ENCODE measurements at places on chromosomes 2 and 18.

DNA sequence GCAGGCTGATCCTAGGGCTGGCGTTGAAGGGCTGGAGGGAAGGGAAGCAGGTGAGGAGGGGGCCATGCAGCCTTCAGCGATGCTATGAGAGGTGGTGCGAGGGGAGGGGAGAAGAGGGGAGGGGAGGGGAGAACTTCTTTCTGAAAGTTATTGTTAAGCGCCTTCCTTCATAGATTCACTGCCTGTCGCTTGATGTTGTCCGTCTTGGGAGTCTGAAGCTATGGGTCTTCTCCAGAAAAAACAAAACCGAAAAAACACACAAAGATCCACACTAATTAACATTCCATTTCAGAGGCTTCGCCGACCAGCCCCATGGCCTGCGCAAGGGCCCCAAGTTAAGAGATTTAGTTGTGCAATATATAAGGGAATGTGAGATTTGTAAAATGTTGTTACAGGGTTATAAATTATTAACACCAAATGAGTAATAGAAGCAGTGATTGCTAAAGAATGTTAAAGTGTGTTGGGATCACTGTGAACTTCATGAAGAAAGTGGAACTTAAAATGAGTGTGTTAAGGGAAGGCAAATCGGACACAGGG lies 758 bp downstream of the CFAP221 start:
- DNase-seq, result no peak

GRCh38 chr2:239710953-239711861 lies 310.4 kb upstream of the HDAC4 start:
- DNase-seq, result no peak

- DNase-seq, result no peak
These were observed 207.9 kb upstream of the ACVR2A start for GRCh38 chr2:147636886-147637285.

DNA sequence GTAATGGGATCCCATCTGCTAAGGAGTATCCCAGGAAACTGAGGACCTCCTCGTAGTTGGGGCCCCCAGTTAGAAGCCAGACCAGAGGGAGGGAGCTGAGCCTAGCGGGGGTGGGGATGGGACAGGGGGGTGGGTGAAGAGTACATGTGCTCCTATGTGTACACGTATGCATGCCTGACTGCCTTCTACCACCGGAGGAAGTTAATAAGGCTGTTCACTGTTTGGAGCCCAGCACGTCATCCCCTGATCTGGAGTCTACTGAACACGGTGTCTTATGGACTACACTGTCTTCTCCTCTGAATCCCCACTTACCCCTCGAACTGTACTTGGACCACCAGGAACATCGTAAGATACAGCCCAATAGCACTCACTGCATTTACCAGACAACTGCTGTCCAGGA lies 68.5 kb downstream of the SFXN5 start:
- no peak for DNase-seq

DNA sequence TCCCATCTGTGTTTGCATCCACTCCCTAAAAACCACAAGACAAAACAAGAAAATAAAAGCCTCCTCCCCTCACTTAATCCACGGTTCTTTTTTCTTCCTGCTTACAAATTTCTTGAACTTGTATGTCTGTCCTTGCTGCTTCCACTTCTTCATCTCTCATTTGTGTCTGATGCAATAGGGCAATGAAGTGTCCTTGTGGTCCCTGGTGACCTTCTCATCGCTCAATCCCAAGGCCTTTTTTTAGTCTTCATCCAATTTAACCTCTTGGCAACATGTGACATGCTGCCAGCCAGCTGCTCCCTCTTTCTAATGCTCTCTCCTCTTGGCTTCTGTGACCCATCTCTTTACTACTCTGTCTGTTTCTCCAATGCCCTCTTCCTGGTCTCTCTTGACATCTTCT lies 87.6 kb downstream of the SEMA4F start:
- no peak for DNase-seq

- no peak for DNase-seq
These were observed 734 bp downstream of the KCNG2 start for GRCh38 chr18:79798346-79798998.

GRCh38 chr2:122007577-122007976 lies 252.1 kb downstream of the TSN start:
- no peak for DNase-seq

GRCh38 chr18:8358033-8358765 lies 251.0 kb upstream of the RAB12 start:
- DNase-seq, result no peak

DNA sequence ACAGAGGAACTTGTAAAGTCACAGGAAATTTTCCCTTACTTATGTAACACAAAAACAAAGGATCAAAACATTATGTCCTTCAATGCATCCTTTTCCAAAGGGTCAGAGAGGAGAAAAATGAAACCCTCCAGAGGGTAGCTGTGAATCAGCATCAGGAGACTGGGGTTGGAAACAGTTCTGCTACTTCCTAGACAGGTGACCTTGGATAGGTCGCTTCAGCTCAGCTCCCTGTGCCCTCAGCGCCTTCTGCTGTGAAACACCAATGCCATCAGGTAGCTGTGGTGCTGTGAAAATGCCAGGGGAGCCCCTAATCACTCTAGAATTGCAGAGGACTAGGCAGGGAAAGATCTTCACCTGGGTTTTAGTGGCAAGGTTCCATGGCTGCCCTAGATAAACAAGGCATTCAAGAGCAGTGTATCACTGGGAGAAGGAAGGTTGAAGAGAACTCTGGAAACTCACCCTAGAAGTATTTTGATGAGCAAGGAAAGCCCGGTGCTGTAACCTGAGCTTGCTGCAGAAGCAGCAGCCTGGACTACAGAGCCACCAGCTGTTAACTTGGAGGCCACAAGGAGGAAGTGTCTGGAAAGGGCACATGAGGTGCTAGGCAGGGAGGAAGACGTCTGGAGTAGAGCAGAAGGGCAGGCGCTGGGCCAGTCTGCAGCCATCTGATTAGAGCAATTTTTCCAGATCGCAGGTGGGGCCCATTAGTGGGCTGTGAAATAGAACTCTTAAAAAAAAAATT lies 100.7 kb upstream of the MCFD2 start:
- DNase-seq, result no peak

- DNase-seq, result no peak
These were observed 24.7 kb downstream of the STEAP3 start for GRCh38 chr2:119248311-119248710.

DNA sequence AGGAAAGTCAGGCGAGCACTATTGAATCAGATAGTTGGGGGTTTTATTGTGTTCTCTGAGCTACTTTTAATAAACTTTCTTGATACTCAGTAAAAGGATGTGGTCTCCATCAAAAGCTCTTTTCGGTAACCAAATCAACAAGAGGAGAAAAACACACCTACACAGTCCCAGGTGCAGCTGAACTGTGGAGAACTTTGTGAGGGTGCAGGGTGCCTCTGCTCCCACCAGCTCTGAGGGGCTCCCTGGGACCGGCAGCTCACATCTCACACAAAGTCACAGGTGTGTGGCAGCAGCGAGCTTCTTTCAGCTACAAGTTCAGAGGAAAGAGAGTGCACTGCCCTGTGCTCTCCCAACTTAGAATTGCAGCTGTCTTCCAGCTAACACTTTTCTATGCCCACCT lies 650.4 kb downstream of the RNF144A start:
- no peak for DNase-seq

GRCh38 chr18:58359218-58359617 lies 269.7 kb downstream of the ALPK2 start:
- DNase-seq, result no peak

GRCh38 chr18:34729264-34729663 lies 19.2 kb downstream of the DTNA start:
- no peak for DNase-seq

- DNase-seq, result no peak
These were observed 186.0 kb downstream of the DIS3L2 start for GRCh38 chr2:232147440-232148077.

DNA sequence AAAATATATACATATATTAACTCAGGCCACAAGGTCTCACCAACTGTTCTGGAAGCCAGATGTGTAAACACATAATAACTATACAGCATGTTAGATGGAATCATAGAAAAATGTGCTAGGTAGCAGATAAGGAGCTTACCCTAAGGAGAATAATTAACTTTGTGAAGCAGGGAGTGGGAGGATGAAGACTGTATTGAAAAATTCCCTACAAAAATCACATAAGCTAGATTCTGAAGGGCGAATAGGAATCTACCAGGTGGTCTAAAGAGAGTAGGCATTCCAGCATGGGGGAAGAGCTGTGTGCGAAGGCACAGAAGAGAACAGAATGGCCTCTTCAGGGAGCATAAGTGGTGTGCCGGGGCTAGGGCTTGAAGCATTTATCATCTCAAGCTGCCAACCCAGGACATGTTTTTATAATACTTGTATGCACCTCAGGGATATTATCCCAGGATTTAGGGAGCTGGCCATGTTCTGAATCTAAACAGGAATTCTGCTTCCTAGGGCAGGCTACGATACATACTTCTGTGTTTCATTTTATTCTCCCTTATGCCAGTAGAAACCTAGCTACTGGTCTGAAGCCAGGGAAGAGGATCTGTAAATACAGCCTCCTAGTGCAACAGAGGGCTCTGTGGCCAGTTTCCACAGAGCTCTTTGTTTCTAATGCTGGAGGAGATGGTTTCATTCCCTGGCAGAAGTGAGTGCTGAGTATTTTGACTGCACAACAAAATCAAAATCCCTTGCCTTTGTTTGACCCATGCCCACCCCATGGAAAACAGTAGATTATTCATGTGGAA lies 56.7 kb downstream of the NEMP2 start:
- no peak for DNase-seq

GRCh38 chr18:74413836-74414235 lies 43.3 kb downstream of the DIPK1C start:
- DNase-seq, result no peak

DNA sequence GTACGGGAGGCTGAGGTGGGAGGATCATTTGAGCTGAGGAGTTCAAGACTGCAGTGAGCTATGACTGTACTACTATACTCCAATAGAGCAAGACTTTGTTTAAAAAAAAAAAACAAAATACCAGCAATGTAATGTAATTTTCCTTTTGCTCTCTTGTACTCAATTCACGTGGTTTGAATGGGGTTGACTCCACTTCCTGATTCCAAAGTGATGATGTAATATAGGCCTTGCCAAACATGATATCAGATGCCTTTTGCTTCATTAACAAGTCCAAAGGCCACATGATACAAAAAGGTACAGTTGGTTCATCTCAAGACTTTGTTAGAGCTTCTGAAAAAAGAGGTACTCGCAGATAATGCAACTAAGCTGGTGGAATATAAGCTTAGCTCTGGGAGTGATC lies 321.8 kb downstream of the ZEB2 start:
- no peak for DNase-seq

DNA sequence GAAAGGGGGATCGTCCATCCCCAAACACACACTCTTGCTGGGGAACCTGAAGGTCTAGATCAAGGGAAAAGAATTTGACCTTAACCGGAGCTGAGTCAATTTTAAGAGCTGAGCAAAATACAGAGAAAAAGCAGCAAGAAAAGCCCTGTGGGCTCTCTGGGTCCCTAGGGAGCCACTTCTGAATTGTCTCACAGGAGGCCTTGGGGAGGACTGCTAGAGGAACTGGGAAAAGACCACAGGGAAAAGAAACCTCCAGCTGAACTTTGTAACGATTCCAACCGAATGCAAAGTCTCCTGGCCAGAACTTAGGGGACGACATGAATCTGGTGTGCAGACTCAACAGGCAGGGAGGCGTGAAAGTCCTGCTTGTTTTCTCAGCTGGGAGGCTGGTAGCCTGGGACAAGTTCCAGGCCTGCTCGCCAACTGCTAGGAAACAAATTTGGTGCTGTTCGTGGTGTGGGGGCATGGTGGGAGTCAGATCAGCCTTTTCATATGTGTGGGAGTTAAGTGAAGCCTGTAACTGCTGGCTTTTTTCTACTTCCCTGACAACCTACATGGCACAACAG lies 644.6 kb upstream of the CNTNAP5 start:
- no peak for DNase-seq

GRCh38 chr2:48113767-48114166 lies 207.5 kb upstream of the FBXO11 start:
- DNase-seq, result no peak

- no peak for DNase-seq
These were observed at the start of gene DNER for GRCh38 chr2:229714080-229714735. Gene DNER (minus strand): TSS chr2:229714555. CDS start chr2:229714423, 132 bp downstream.

- DNase-seq, result no peak
These were observed 9.4 kb downstream of the BCL11A start for GRCh38 chr2:60544062-60544461.

DNA sequence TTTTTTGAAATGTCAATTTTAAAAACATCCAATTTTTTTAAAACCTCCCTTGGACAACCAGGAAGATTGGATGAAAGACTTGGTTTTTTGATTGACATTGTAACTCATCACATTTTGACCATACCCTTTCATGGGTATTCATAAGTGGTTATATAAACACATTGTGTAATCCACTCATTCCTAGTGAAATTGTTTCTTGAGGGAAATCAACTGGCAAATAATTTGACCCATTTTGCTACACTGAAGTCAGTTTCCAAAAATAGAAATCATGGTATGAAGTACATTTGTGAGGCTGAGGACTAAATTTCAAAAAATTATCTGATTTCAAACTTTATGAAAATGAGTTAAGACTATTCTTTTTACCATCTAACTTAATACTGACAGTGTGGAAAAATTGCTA lies 31.5 kb downstream of the FBXO48 start:
- DNase-seq, result no peak

DNA sequence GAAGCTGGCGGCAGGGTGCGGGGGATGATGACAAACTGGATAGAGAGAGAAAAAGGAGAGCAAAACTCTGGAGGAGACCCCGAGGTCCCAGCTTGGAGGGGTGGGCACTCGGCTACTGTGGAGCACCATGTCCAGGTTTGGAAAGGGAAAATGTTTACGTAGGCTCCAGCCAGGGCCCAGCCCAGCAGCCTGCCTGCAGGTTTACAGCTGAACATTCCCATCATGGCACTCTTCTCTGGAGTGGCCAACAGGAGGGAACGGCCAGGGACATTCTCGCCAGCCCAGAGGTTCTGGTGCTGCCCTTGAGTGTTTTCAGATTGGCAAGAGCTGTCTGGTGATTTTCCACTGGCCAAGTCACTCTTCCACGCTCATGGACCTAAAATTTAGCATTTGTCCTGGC lies 262.9 kb upstream of the TCF4 start:
- DNase-seq, result no peak

- DNase-seq, result no peak
These were observed 36.7 kb downstream of the AFF3 start for GRCh38 chr2:100105678-100106054.

GRCh38 chr2:73253901-73254300 lies 19.8 kb downstream of the CCT7 start:
- no peak for DNase-seq

DNA sequence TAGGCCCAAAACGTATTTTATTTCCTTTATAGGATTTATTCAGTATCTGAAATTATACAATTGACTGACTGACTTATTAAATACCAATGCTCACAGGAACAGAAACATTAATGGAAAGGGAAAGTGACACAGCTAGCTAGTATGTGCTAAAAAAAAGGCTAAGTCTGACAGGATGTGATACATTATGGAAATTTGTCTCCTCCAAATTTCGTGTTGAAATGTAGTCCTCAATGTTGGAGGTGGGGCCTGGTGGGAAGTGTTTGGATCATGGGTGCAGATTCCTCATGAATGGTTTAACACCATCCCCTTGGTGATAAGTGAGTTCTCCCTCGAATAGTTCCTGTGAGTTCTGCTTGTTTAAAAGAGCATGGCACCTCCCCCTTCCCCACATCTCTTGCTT lies 70.6 kb upstream of the WDR75 start:
- no peak for DNase-seq
